ENCODE measurements at places on chromosomes 7 and 10.

DNA sequence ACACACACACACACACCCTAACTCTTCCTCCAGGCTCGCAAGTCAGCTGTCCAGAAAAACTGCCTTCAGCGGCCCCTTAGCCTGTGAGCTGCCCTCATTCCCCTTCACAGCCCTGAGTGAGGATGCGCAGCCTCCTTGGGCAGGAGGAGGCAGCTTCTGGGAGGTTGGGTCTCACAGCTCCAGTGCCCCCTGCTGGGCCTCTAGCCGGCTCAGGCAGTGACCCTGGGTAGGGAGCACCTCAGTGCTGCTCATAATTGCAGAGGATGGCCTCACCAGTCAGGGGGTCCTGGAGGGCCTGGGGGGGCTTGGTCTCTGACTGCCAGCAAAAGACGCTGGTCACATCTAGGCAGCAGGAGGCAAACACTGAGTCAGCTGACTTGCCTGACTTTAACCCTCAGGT lies 43.7 kb downstream of the ZNF273 start:
- peak; percentile 18 for DNase-seq

DNA sequence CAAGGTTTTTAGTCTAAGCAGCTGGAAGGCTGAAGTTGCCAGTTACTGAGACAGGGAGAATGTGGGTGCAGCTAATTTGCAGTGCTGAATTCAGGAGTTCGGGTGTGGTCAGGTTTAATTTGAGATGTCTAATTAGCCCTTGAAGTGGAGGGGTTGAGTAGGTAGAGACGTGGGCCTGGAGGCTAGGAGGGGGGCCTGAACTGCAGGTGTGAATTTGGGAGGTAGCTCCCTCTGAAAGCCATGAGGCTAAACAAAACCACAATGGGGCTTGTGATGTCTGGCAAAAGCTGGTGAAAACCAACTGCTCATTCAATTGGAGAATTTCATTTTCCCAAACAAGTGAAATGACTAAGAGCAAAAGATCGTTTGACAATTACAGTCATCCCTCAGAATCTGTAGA lies 246.0 kb upstream of the NFE2L3 start:
- DNase-seq: no peak

DNA sequence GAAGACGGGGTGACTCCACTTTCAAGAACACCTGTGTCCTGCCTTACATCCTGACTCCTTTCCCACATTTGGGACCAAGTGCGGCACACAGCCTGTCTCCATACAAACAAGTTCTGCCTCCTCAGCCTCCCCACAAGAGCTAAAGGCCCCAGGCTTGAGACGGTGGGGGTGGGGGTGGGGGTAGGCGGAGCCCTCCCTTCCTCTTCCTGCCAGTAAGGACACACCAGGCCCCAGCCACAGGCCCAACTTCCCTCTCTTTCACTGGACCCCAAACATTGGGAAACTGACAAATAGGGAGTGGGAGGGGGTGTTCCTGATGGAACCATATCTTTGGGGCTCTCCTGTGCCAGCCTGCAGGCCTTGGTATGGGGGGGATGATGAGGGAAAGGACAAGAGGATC lies 4.6 kb downstream of the CDK5 start:
- DNase-seq: no peak

GRCh38 chr7:725223-726005 lies 1.1 kb upstream of the DNAAF5 start:
- no peak for DNase-seq

DNA sequence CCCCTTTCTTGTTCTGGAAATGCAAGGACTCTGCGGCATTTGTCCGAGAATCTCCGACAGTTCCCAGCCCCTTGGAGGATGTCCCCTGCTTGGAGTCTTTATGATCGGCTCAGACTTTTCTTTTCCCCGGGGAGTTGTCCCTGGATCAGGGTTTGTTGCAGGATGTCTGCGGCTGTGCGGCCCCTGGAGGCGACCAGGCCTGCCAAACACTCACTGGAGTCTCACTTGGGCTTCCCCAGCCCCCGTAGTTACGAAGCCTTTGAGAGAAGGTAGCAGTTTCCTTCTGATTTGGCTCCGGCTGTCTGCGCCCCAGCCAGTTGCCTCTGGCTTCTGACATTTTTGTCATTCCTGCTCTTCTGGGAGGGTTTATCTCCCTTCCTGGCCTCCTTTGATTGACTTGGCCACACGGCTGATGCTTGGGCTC lies 16.1 kb downstream of the COL26A1 start:
- no peak for DNase-seq

- no peak for DNase-seq
Observed at GRCh38 chr7:20543500-20543899, 72.0 kb upstream of the ABCB5 start.

GRCh38 chr7:50679218-50680007 lies 103.3 kb downstream of the GRB10 start:
- DNase-seq: peak; percentile 75

- DNase-seq: no peak
Observed at GRCh38 chr7:22561895-22562593, 62.1 kb upstream of the STEAP1B start.

GRCh38 chr10:124725171-124725631 lies 19.0 kb downstream of the FAM53B start:
- DNase-seq: no peak

DNA sequence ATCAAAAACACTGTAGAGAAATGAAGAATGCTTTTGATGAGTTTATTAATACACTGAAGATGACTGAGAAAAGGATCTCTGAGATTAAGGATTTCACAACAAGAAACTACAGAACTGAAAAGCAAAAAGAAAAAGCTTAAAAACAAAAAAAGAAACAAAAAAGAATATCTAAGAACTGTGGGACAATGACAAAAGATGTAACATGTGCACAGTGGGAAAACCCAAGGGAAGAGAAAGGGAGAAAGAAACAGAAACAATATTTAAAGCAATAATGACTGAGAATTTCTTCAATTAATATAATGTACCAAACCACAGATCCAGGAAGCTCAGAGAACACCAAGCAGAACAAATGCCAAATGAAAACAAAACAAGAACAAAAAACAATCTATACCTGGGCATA lies 42.2 kb downstream of the TFEC start:
- DNase-seq: no peak

DNA sequence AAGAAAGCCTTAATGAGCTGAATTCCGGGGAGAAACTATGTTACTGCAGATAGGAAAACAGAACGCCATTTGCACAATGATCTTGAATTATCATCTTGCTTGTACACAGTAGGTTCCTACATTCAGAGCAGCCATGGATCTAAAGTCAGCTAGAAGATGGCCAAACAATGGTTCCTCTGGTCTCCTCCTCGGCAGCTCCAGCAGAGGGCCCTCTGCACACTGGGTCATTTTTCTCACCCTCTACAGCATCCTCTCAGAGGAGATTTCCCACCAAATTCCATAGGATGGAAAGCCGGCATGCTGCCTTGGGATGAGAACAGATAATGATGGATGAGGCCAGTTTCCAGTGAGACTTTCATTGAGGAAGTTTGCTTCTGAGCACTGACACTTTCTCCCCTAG lies 308.5 kb upstream of the NFE2L3 start:
- no peak for DNase-seq
